Stimulated activated CD4-positive, alpha-beta T cell treated with anti-CD3 and anti-CD28 coated beads, Interleukin-4, amount 100 ng/mL, for 24 hours (primary cell): ENCODE measurements at places on chromosomes 5 and 9.

DNA sequence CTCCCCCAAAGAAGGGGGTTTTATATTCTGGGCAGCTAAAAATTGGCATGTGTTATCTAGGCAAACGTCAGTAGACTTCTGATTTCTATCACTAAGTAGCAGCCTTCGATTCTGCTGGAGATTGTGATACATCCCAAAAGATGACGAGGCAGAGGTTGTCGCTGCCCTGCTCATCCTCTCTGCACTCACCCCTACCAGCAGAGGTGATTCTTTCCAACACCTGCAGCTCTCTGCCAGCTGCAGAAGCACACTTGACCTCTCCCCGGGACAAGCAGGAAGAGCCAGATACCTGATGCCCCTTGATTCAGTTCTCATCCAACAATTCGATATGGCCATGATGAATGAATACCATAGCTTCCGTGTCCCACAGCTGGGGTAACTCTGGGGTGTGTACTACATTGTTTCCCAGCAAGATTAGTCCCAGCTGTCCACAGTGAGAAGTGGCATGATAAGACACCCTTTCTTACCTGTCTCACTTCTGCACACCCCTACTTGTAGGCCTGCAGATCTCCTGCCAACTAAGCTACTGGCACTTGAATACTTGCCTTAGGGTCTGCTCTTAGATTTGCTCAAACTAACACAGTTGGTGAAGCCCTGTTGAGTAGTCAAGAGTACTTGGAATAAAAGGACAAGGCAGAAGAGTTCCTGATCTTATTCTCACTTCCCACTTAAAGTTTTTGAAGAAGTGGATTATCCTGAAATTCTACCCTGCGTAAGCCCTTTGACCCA, 37.6 kb upstream of the SMAD5 start:
- DNase-seq: no peak

GRCh38 chr9:115106642-115107041, 11.3 kb downstream of the TNC start:
- DNase-seq: no peak

- no peak for DNase-seq
These were observed 509.2 kb downstream of the CSNK1G3 start for GRCh38 chr5:124021066-124021641.

DNA sequence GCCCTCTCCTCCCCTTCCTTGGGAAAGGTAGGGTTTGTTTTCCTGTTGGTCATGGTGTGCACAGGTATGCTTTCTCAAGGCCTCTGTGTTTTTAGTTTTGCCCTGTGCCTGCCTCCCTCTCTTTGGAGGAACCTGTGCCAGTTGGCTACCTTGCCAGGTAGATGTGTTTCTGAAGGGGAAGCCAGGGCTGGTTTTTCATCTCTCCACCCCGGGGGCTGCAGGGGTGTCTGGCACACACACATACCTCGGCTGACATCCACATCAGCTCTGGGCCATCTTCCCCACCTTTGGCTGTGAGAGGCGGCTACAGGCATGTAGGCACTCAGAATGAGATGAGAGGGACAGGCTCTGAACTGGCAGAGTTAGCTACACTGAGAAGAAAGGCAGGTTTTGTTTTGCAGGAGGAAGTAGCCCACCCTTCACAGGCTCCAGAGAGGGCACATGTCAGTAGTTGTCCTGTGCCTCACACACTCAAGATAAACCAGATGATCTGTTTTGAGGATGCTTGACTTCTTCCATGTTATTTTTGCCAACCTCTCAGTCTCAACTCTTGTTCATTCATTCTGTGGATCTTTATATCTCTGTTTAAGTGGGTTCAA, 9.7 kb downstream of the RGMB start:
- DNase-seq: no peak

DNA sequence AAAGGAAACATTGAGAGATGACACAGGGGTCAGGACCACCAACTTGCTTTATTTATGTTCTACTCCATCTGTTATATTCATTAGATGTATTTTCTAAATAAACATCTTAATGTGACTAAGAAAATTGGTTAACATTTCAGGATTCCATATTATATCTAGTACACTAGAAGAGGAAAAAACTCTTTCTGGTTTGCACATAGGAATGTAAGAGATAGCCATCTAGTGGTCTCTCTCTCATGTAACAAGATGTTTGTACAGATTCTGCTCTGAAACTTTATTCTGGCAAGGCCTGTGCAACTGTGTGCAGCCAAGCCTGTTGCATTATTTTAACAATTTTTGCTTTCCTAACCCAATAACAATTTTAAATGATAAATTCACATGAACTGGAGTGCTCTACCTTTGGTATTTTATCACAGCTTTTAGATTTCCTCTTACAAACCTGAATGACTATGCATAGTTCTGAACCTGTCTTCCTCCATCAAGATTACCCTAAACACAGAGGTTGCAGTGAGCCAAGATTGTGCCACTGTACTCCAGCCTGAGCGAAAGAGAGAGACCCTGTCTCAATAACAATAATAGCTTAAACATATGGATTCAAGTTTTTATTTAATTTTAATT, 148.2 kb downstream of the GIN1 start:
- DNase-seq: no peak

DNA sequence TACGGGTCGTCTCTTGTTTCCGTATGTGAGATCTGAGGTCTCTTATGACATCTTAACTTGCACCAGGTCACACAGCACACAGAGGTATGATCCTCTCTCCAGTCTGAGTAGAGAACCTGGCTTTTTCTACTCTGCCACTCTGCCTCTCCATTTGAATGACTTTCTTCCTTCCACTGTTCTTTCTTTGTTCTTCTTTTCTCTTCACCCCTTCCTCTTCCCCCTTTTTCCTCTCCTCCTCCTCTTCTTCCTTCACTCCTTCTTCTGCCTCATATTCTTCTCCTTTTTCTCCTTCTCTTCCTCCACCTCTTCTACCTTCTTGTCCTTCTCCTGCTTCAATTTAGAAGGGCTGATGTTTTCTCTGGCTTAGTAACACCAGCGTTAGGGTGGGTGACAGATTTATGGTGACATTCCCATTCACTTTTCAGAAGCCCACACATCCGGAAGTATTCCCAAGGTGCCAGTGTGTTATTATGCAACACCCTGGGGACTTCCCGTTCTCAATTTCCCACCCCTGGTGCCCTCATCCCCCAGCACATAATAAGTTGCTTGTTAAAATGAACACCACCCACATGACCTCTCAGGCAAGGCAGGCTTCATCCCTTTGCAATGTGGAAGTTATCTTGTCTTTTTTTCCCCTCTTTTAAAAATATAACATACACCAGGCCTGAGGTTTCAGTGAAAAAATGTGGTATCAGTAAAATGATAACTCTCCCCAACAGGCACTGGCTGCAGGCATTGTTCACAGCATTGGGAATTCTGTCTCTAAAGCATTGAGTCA, 122.0 kb downstream of the PAPPA start:
- DNase-seq: no peak

GRCh38 chr5:137024044-137024443, 475.1 kb downstream of the SPOCK1 start:
- no peak for DNase-seq

GRCh38 chr9:2700909-2701550, 16.3 kb upstream of the KCNV2 start:
- DNase-seq: no peak
